ENCODE measurements at places on chromosomes 2 and 18.

DNA sequence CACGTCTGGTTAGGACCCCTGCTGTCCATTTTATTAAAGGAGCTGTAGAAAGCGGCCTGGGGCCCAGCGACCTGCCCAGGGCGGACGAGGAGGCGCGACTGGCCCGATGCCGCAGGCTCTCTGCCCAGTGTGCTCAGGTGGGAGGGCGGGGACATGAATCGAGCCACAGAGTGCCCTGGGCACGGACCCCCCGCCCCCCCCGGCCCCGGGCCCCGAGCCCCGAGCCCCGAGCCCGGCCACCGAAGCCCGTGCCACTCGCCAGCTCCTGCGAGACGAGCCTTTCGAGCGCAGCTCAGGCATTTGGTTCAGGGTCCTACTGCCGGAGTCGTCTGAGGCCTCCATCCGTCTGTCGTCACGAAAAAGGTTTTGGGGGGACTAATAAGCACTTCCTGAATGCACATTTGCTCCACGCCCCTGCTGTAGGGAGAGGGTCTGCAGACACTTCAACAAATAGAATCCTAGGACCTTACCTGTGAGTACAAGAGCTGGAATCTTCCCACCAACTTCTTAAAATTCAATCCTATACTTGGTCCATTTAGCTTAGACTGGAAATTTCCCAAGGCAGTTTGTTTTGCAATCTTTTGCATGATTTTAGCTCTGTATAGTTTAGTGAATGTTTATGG lies 602 bp upstream of the ADAM17 start:
- no peak for DNase-seq

GRCh38 chr2:30862054-30862651 lies 54.9 kb upstream of the CAPN13 start:
- DNase-seq = no peak

GRCh38 chr2:174607989-174608865 lies 10.6 kb upstream of the WIPF1 start:
- DNase-seq = no peak

GRCh38 chr2:19863303-19864041 lies 38.3 kb downstream of the TTC32 start:
- peak; percentile 23 for DNase-seq

- no peak for DNase-seq
Observed at GRCh38 chr2:30789670-30790210, 17.5 kb downstream of the CAPN13 start.

- no peak for DNase-seq
Observed at GRCh38 chr18:36675542-36675941, 153.3 kb downstream of the TPGS2 start.

DNA sequence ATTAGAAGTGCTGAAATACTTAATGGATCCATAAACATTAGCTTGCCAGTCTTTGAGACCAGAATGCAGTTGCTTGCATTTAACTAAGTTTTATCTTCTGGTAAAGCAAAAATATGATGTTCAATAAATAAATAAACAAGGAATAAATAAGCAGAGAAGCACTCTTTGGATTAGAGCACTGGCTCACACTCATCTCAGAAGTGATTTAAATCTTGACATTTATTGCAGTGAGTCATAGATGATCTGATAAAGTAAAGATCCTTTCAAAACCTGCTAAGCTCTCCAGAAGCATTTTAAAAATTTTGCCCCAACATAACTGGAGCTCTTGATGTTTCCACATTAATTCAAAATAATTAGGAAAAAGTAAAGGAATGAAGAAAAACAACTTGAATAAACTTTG lies 66.8 kb downstream of the KYNU start:
- no peak for DNase-seq

DNA sequence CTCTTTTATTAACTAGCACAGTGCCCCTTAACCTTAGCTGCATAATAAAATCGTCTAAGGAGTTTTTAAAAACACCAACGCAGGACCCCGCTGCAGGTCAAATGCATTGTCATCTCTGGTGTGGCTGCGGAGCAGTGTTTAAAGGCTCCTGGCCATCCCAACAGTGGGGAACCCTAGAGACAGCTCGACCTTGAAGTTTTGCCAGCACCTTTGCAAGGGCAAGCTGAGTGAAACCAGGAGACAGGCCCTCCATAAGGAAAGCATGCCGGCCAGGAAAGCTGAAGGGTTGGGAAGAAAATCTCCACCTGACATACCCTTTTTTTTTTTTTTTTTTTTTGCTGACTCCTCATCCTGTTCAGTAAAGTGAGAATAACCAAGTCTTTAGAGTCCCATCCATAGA lies 349.0 kb downstream of the CMPK2 start:
- no peak for DNase-seq

- peak; percentile 1 for DNase-seq
Observed at GRCh38 chr2:144583741-144584453, 64.0 kb upstream of the ZEB2 start.

- DNase-seq = no peak
Observed at GRCh38 chr2:220871909-220872308, 700.2 kb downstream of the EPHA4 start.

DNA sequence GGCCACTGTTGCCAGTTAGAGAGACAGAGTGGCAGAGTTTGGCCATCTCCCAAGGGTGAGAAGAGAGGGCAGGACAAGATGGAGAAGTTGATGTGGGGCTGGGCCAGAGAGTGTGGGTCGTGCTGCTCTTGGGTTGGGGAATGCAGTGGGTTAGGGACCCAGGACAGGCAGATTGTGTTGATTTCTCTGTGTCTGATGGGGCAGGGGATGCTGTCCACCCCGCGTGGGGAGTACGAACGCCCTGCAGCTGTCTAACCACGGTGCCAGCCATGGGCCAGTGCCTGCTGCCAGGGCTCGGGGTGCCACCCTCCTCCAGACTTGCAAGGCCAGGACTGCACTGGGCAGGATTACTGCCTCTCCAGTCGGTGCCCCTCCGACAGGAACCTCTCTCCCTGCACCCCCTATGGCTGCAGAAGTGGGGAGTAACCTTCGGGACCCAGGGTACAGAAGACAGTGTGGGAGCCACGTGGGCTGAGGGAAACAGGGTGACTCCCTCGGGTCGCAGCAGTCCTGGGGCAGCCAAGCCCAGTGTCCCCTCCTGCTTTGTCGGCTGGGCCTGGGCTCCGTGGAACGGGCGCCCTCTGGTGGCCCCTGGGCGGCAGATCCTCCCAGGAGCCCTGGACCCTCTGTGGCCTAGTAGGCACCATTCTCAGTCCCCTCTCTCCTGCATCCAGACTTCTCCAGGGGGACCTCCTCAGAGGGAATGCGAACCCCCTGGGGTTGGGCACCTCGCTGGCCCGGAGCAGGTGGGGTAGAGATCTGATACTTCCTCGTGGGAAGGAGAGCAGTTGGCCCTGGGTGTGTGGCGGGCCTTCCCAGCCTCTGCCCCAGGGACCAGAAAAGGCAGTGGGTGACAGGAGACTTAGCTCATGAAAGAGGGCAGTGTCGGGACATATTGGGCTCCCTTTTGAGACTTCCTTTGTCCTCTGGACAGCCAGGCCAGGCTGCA lies 2.7 kb downstream of the GPC1 start:
- DNase-seq = no peak

DNA sequence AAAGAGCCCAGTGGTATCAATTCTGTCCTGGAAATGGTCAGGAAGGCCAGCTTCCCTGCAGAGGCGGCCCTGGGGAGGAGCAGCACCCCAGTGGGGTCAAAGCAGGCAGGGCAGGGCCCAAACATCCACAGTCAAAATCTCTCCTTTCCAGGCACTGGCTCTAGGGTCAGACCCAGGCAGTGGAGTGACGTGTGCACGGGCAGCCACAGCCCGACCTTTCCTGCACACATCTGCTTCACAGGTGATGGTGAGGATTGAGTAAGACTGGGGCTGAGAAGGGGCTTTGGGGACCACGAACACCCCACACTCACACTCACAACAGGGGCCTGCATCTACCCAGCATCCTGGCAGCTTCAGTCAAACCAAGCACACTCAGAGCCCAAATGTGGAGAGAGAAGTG lies 97.8 kb upstream of the GLI2 start:
- DNase-seq = no peak

GRCh38 chr2:239035361-239035814 lies 187.5 kb downstream of the TWIST2 start:
- DNase-seq = no peak

- DNase-seq = no peak
Observed at GRCh38 chr2:42914314-42914713, 121.9 kb upstream of the HAAO start.

GRCh38 chr2:6828299-6828584 lies 37.5 kb downstream of the CMPK2 start:
- no peak for DNase-seq

GRCh38 chr2:151766437-151767153 lies 32.3 kb upstream of the NEB start:
- DNase-seq = no peak

GRCh38 chr2:117019357-117019756 lies 795.1 kb upstream of the DDX18 start:
- DNase-seq = no peak

GRCh38 chr18:75344615-75345014 lies 82.9 kb downstream of the SMIM21 start:
- DNase-seq = no peak

GRCh38 chr18:11518788-11519685 lies 90.4 kb upstream of the SLC35G4 start:
- no peak for DNase-seq

GRCh38 chr2:74249406-74250122 lies 51.1 kb downstream of the MTHFD2 start:
- no peak for DNase-seq

- no peak for DNase-seq
Observed at GRCh38 chr2:37625156-37625555, 46.3 kb downstream of the CDC42EP3 start.

DNA sequence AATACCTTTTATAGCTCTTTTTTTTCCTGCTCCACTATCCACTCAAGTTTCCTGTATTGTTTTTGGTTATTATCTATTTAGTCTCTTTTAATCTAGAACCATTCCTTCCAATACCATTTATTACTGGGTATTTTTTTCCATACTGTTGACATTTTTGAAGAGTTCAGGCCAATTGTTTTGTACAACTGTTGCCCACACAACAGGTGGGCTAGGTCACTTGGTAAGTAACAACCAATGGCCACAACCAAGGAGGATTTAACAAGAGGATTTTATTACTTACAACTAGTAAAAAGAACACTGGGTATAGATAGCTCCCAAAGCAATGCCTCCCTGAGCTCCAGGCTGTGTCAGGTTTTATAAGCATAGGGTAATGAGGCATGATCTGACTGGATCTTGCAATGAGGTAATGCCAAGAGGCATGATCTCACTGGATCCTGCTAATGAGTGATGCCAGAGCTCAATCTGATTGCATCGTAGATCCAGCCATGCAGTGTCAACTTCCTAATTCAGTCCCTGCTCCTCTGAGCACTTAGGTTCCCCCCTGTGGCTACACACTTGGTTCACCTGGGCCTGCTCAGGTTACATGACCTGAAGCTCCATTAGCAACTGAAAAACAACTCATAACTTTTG lies 7.1 kb upstream of the CEP68 start:
- no peak for DNase-seq

DNA sequence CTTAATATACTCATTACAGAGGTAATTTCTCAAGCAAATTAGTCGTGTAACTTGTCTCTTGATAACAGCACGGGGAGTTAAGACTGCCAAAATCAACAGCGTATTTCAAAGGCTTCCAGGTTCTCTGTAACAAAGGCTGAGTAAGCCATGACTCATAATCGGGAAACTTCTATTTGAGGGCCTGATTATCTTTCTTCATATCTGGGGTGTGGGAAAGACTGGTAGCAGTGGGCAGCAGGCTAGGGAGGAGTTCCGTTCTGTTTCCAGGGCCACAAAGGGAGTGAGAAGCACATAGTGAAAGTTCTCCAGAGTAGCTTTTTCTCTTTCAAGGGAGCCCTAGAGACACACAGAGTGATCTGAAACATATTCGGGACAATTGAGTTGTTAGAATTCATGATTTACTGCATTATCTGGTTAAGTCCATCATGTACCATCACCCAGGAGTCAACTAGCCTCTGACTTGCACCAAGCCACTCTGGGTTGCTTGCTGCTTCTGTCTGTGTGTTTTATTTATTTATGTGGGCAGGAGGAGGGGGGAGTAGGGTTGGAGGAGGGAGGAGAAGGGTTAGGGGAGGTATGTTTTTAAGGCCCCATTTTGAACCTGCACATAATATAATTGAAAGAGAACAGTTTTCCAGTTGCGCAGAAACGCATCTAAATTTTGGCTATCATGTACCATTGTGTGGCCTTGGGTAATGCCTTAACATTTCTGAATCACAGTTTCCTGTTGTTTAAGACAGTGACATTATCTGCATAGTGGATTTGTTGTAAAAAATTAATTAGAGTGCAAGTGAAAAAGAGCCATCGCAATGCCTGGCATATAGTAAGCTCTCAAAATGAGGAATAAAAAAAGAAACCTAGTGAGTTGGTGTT lies 80.5 kb upstream of the ITPRID2 start:
- peak; percentile 92 for DNase-seq

- no peak for DNase-seq
Observed at GRCh38 chr2:229856413-229856812, 65.4 kb downstream of the TRIP12 start.

DNA sequence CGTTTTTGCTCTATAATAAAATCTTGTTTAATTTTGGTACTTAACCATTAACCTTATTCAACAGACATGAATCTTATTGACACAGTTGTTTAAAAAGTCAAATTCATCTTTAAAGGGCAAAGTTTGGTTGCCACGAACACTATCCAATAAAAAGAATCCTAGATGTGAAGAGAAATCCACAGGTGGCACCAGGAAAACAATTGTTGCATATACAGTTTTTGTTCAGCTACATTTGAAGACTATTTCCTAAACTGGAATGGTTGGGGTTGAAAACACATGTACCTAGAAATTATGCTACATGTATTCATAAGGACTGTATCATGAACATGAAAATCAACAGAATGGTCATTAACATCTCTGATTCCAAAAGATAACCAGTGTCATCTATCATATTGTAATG lies 71.1 kb upstream of the GULP1 start:
- DNase-seq = no peak

All from kidney epithelial cell (primary cell).